ENCODE measurements at places on chromosomes 1 and 21.

DNA sequence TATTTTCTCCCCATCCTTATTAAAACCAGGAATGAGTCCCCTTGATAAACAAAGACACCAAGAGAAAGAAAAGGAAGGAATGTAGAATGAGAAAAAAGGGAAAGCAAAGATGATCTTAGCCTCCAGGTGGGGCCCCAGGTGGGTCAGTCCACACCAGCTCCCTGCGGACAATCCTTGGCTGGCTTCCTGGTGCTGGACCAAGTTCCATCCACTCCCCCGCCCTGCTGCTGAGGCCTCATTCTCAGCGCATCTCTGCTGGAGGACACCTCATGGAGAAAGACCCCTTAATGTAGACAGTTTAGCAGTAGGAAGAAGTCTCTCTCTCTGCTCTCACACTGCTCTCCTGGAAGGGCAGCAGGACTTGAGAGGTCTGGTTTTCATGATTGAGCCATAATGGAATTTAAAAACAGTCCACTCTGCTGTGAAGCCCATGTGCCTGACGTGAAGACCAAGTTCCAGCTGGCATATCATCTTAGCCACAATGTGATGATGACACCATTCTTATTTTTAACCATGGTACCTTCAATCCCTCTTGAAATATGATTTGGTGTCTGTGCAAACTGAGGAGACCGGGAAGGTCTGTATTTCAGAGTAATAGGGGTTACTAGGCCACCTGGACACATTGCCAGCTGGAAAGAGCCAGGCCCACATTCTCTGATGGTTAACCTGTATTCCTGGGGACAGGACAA lies 83.1 kb downstream of the WLS start:
- DNase-seq = no peak

DNA sequence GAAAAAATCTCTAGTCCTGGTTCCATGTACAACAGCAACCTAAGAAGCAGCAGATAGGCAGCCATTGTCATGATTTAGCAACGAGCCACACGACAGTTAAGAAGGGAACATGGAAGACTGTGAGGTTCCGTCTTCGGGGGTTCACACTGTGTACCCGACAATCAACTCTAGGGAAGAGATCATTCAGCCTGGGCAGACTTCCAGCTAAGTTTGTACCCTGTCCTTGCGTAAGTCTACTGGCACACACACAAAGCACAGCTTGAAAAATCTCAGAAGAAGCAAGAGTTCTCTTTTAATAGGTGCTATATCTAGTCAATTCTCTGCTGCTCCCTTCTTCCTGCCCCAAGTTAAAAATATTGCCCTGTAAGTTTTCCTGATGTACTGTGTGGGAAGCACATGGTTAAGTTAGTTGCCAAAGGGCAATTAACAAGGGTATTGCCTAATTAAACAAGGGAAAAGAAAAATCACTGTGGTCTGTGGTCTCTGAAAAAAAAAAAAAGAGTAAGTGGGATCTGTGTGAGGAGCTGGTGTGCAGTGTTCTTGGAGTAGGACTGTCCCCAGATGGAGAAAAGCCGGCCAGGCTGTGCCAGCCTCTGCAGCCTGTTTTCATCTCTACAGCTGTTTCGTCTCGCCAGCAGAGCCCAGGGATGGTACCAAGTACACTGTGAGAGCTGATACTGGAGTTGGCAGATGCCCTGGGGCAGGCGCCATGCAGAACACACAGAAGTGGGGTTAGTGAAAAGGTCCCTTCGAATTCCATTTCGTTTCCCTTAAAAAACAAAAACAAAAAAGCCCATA lies 6.4 kb upstream of the MYBPHL start:
- DNase-seq = no peak

- DNase-seq = no peak
Observed at GRCh38 chr1:116417678-116418077, 44.6 kb downstream of the ATP1A1 start.

DNA sequence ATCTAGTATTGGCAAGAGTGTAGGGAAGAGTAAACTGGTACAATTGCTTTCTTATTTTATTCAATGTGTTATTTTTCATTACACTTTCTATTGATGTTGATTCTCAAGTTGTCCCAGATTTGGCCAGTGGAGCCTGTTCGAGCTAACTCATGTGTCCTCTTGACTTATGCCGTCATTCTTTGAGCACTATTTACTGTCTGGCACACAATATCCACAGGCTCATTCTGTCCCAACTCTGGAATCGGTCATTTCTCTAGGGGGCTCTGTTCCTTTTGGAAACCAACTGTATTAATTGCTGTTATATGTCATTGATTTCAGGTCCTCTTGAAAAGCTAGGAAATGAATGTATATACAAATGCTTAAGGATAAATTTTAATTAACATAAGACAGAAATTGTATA lies 22.4 kb upstream of the SFPQ start:
- DNase-seq = no peak

- DNase-seq = peak; percentile 56
Observed at GRCh38 chr21:42009018-42009830, 936 bp downstream of the ZBTB21 start.

DNA sequence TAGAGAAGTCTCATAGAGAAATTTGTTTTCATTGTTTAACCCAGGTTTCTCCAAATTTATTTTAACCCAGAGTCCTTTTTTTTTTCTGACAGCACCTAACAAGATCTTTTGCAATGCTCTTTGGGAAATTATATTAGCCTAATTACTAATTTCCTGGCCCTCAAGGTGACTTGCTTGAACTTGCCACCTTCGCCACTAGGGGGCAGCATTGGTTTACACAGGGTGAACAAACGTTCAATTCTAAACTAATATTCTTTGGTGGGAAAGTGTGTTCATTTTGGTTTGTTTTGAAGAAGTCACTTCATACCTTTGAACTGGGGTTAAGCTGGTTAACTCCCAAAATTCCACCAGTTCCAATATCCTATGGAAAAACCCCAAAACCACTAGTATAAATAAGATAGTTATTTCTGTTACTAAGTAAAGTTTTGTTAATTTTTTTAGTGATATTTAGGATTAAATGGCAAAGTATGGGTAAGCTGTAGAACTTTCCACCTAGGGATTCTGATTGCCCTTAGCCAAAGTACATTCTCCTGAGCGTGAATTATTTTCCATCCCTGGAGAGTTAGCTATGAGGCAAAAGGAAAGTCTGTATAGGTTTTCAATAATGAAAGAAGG lies 13.0 kb downstream of the CCDC190 start:
- peak; percentile 85 for DNase-seq

- no peak for DNase-seq
Observed at GRCh38 chr21:35664683-35665082, 395.6 kb downstream of the SETD4 start.

- no peak for DNase-seq
Observed at GRCh38 chr1:106700211-106700610, 356.3 kb upstream of the PRMT6 start.

GRCh38 chr1:18556364-18556763 lies 74.3 kb upstream of the PAX7 start:
- peak; percentile 57 for DNase-seq

DNA sequence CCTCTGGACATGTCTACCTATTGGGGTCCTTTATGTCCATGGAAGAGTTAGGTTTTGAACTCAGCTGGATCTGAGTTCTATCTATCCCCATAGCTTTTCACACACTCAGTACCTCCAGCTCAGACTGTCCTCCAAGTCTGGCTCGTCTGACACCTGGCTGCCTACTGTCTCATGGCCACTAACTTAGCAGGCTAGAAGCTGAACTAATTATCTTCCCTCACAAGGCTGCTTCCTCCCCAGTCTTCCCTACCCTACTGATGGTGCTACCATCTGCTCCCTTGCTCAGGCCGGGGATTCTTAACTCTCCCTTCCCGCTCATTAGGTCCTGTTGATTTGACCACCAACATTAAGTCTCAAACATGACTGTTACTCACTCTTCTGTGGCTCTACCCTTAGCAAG lies 13.4 kb downstream of the VANGL2 start:
- DNase-seq = no peak

DNA sequence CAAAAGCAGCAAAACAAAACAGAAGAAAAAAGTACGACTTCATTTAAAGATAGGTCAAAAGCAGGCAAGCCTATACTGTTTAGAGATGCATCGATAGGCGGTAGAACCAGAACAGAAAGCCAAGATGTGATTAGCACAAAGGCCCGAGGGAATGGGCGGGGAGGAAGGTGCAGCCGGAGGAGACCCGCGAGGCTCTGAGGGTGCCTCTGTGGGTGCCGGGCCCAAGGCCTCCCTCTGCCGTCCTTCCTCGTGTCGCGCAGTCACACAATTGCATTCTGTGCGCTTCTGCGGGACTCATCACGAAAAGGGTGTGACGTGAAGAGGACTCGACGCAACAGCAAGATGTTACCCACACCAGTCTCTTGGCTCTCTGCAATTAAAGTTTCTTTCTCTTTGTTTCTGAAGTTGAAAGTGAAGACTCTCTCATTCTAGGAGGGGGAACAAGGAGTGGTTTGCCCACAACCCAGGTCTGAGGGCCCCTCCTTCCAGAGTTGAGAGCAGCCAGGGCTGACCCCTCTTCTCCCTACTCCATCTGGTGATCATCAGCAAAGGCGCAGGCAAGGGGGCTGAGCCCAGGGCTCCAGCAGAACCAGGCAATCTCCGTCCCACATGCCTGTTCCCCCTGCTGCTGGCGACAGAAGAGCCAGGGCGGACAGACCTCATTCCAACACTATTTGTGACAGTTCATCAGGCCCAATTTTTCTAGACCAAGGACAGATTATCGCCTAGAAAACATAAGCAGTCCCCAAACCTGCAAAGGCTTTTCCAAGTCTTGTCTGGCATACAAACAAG lies 41.0 kb downstream of the NPHP4 start:
- no peak for DNase-seq

DNA sequence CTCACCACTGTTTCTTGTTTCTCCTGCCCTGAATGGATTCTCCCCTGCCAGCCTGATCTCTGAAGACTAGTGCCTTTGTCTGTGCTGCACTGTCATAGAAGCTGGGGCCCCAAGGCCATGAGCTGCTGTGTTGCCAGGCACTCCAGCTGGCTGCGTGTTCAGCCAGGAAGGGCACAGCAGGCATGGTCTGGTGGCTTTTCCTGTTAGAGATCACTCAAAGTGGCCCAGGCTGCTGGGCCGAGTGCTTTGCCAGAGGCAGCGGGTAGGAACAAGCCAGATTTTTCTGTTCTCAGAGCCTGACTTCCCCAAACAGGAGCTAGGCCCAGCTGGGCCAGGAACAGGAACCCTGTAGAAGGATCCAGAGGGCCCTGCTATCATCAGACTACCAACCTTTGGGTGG lies 5.2 kb downstream of the ADPRS start:
- no peak for DNase-seq

- DNase-seq = no peak
Observed at GRCh38 chr1:211750599-211750998, 75.2 kb upstream of the NEK2 start.

- DNase-seq = no peak
Observed at GRCh38 chr1:15090373-15090772, 63.2 kb upstream of the TMEM51 start.

DNA sequence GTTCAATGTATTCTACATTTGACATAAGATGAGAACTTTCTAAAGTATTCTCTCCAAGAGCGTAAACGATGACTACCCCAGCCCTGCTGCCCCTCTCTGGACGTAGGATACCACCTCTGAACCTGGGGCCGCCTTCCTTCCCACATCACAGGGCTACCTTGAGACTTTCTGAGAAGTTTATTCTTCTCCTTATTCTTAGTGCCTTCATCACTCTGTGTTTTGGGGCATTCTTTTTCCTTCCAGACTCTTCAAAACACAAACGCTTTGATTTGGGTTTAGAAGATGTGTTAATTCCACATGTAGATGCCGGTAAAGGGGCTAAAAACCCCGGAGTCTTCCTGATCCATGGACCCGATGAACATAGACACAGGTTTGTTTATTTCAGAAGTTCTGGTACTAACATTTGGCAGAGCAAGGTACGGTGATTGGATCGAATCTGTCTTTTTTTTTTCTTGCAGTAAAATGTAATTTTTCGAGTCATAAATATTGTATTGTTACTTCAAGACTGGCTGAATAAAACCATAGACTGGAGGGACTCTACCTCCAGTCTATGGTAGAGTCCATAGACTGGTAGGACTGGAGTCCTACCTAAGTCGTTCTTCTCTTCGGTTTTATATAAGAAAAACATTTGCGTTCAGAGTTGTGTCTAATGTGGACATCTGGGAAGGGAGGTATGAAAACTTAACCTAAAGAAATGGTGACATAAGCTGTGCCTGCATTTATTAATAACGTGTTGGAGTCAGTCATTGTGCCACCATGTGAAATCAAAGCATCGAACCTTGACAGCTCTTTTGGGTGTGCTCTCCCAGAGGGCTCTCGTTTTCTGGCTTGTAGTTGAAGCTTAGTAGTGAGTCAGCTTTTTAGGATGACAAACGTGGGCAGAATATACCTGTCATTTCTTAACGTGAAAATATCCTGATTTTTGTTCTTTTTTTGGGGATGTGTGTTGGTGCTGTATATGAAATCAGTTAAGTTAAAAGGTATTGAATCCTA lies 1.2 kb downstream of the MAN1A2 start:
- DNase-seq = peak; percentile 62

- DNase-seq = no peak
Observed at GRCh38 chr1:231153726-231154125, 8.1 kb upstream of the TRIM67 start.

DNA sequence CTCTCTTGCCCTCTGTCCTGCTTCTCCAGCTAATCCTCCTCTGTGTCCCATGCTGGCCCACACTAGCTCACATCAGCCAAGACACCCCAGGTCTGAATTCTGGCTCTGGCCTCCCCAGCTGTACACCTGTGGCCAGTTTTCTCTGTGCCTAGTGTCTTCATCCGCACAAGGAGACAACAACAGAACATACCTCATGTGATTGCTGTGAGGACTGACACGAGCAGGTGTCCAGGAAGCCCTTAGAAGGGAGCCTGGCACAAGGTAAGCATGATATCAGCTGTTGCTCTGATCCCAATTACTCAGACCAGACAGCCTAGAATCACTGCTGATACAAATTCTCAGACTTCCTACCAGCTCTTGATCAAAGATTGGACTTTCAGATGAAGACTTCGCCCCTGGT lies 71.2 kb upstream of the GJB5 start:
- DNase-seq = no peak

DNA sequence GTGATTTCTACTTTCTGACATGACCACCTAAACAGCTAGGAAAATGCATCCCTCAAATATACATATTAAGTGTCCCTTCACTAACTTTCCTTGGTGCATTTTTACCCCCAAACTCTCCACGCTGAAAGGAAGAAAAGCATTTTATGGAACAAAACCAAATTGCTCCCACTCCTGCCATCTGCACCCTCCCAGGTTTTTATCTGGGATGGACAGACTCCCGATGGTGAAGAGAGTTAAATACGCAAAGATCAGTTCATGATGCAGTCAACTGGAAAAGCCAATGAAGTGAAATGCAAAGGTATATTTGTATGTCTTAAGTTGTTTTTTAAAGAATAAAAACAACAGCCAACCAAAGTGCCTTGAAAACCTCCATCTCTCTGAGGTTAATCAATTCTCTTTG lies 2.7 kb downstream of the DSTYK start:
- peak; percentile 38 for DNase-seq

DNA sequence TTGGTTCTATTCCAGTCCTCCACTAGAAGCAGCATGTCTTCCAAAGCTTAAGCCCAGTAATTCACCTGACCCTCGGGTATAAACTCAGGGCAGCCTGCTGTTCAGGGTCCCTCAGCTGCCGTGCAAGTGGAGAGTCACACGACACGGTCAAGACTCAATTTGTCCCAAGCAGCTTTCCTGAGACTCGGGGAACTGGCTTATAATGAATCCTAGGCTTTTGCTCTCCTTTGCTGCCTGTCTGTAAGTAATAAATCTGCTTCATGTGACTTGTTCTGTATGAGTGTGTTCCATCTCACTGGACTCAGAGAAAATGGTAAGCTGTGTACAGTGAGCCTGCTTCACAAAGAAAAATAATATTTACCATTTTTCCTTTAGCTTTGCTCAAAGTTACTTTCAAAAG lies 119.8 kb downstream of the CYYR1 start:
- no peak for DNase-seq
